ENCODE measurements at places on chromosomes 13 and 19.

DNA sequence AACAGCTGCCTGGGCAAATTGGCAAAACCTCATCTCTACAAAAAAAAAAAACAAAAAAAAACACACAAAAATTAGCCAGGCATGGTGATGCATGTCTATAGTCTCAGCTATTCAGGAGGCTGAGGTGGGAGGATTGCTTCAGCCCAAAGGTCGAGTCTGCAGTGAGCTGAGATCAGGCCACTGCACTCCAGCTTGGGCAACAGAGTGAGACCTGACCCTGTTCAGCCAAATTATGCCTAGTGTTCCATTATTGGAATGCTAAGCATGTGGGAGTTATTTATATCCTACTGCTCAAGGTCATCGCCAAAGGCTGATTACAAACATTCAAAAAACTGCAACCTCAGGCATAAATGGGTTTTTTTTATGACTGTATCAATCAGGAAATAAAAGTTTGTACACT is 1251.0 kb upstream of the PCDH9 start:
- no peak for DNase-seq

DNA sequence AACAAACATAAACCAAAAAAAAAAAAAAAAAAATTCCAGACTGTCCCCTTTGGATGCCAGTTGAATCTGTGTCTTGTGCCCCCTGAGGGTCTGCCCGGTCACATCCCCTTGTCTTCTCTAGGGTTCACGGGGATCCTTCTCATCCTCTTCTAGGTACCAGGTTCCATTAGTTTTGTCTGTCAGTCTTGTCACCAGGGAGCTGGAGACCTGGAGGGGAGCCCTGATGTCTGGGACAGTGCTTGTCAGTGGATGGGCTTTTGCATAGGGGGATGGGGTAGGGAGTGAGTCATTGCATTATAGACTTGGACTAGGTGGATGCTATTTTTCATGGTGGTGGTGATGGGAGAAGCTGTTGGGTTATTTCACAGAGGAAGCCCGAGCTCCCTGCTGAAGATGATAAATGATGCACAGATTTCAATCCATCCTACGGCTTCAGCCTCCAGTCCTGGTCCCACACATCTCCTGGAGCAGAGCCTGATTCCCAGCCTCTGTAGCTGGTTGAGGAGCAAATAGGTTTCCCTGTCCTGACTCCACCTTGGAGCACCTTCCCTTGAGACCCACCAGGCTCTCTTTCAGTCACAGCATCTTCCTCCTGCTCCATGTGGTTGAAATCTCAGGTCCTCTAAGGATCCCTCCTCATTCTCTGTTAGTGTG is 26.0 kb downstream of the WTIP start:
- no peak for DNase-seq

GRCh38 chr13:113584870-113585671 is 518 bp downstream of the TFDP1 start:
- peak; percentile 63 for DNase-seq

DNA sequence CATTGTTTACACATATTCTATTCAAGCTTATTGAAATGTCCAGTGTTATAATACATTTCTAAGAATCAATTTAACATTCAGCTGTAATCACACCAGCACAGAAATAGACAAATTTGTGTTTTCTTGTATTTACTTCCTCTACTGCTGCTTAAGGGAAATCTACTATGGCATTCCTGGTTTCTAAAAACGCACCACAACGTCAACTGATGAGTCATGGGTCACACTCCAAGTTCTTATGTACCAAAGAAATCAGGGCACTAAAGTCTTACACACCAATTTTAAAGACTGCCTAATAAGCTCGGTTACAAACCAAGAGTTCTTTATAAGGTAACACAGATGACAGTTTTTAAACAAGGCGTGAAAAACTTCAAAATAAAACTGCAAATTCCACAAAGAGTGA is 13.2 kb downstream of the LNX2 start:
- no peak for DNase-seq

GRCh38 chr13:77846173-77846572 is 72.5 kb downstream of the EDNRB start:
- DNase-seq = no peak

GRCh38 chr13:85654227-85654626 is 145.0 kb downstream of the SLITRK6 start:
- no peak for DNase-seq

DNA sequence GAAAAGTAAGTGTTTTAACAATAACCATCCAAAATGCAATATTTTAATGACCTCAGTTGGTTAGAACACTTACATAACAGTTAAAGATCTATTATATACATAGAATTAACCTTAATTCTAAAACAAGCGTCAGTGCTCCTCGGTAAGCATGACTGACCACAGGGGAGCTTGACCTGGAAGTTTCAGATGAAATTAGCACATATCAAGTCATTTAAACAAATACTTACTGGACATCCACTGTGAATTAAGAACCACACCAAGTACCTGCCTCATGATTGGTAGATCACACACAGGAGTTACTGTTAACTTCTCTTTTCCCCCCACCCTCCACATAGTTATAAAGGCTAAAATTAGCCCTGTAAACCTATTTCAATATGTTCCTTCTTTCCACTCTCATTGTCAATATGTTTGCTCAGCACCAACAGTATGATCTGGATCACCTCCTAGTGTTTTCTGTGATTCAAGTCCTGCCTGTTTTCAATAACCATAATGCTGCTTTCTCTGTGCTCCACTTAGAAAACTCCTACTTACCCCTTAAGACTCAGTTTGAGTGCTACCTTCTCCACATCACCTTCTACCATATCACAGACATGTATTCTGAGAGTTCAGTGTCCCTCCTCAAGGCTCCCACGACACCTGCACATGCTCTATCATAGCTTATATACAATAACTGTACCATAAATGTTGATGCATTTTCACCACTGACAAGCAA is 209.0 kb downstream of the VWA8 start:
- no peak for DNase-seq

- DNase-seq = no peak
These were observed 330.2 kb downstream of the DNAJC15 start for GRCh38 chr13:43353631-43354030.

DNA sequence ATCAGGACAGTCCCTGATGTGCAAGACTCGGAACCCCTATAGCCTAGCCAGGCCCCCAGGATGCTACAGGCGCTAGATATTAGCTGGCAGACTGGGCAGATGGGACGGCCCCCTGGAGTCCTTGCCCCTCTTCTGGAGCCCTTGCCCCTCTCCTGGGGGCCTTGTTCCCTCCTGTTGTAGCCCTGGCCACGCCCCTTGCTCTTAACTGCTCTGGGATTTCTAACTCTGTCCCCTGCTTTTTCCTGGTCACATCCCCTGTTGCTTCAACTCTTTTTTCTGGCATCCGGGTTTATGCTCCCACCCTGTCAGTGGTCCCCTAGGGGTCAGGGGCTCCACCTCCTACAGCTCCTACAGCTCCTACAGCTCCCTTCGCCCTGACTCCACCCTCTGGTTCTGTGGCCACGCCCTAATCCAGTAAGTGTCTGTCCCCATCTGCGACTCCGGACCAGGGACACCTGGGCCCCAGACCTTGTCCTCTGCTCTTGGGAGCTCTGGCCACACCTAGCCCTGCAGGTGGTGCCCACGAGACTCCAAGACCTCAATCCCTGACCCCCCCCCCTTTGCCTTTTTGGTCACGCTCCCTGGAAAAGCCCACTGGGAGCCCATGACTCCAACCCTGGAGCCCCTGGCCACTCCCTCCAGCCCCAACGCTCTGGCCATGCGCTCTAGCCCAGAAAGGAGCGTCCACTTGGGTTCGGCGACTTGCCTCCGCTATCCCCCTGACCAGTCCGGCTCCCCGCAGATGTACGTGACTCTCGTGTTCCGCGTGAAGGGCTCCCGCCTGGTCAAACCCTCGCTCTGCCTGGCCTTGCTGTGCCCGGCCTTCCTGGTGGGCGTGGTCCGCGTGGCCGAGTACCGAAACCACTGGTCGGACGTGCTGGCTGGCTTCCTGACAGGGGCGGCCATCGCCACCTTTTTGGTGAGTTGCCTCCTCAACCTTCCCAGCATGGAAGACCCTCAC is 6.8 kb downstream of the PLPPR2 start:
- DNase-seq = no peak

- no peak for DNase-seq
These were observed 6.6 kb upstream of the IFI30 start for GRCh38 chr19:18167011-18167410.

DNA sequence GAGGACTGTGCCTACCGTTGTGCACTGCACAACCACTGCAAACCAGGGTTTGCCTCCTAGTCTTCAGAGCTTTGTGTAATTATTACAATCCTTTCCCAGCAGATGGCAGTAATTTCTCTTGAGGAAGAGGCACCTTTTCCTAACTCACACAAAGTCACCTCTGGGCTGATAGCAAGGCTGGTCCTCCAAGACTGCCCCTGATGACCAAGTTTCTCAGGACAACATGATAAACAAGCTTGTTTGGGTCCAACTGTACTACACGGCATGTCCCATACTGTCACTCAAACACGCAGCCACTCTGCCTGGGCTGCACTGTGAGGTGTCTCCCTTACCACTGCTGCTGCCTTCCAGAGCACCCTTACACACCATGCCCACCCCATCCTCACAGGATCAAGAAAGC is 39.3 kb downstream of the RFXAP start:
- DNase-seq = no peak
